ENCODE measurements at places on chromosomes 1 and 21.

DNA sequence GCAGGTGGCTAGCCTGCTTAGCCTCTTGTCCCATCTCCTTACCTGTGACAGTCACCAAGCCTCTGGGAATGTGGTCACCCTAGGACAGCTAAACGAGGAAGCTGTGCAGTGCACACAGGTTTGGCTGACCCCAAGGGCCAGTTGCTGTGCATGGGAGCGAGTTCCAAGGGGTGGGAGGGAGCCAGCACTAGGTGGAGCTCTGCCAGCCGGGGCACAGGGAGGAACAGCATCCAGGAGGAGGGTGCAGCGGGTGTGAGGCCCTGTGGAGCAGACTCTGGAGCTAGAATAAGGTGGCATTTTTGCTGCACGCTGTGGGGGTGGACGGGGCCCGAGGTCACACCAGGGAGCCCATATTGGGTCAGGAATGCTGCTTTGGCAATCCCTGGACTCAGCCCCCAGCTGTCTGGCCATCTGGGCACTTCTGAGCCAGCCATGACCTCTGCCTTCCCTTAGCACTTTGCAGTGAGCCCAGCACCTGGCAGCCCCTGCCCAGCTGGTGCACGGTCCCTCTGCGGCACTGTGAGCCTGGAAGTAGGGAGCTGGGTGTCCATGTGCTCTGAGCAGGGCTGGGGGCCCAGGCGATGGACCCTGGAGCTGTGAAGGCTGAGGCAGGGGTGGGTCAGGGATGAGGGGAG is 8.7 kb downstream of the PDXK start:
- no peak for DNase-seq

DNA sequence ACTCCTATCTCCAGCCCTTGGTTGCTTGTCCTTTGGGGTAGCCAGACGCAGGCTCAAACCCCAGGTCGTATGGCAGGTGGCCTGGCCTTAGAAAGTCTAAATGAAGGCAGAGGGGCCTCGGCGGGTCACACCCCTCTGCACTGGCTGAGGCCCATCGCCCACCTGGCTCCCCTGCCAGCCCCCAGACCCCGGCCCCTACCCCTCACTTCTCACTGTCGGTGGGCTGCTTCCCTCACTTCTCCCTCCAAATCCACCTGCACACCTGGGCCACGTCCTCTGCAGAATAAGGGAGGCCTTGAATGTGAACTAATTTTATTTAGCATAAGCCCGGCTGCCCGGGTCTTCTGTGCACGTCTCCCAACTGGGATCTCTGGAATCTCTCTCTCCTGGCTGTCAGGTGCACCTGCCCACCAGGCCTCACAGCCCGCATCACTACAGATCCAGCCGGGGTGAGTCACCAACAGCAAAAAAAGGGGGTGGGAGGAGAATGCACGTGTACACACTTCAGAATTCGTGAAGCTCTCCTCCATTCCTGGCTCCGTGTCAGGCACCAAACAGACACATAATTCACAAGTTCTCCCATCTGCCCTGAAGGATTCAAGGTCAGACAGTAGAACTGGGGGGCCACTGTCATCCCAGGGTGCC is 107.5 kb upstream of the SIM2 start:
- no peak for DNase-seq

GRCh38 chr1:28439320-28439719 is 66.5 kb upstream of the RCC1 start:
- no peak for DNase-seq

GRCh38 chr1:114468710-114469468 is 42.1 kb downstream of the TRIM33 start:
- no peak for DNase-seq

DNA sequence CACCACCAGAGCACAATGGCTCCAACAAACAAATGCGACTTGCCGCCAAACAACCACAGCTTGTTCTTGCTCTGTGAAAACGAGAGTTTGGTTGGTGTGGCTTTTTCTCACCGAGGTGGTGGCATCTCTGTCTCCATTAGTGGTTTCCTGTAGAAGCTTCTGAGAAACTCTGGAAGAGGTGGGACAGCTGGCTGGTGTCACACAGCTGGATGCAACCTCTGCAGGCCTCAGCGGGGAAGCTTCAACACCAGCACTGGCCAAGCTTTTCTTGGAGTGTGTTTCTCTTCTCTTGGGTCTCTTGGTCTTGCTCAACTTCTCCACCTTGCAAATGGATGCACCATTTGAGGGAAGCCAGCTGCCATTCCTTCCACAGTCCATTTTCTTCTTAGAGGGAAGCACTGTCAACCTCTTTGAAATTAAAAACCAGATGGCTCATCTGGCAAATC is 124.8 kb downstream of the KCNN3 start:
- no peak for DNase-seq

- peak; percentile 1 for DNase-seq
Measured at GRCh38 chr21:46119144-46119636, 21.3 kb downstream of the COL6A2 start.

DNA sequence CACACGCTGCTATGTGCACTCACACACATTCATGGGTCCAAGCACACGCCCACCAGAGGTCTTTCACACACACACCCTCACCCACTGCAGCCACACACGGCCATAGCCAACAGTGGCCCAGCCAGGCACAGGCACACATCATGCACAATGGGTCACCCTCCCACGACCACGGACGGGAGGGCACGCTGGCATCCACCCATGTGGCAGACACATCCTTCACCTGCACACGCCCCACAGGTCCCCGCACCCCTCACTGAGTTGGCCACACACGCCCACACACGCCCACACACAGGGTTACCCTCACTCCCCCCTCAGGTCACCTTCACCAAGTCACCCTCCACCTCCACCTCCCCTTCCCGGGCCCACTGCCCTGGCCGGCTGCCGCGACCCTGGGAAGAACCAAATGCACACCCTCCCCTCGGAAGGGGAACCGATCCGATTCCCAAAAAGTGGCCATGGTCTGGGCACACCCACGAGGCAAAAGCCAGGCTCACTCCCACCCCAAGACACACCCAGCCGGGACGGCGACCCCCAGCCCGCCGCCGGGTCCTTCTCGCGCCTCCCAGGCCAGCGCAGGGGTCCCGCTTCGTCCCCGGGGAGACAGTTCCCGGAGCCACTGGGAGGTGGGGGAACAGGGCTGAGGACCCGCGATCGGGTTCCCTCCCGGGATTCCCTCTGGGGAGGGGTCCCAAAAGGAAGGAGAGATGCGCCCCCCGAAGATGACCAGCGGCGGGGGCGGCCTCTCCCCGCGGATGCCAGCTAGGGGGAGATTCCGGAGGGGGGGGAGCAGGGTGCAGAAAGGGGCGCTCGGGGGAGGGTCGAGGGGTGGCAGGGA is 860 bp downstream of the SDC3 start:
- no peak for DNase-seq

DNA sequence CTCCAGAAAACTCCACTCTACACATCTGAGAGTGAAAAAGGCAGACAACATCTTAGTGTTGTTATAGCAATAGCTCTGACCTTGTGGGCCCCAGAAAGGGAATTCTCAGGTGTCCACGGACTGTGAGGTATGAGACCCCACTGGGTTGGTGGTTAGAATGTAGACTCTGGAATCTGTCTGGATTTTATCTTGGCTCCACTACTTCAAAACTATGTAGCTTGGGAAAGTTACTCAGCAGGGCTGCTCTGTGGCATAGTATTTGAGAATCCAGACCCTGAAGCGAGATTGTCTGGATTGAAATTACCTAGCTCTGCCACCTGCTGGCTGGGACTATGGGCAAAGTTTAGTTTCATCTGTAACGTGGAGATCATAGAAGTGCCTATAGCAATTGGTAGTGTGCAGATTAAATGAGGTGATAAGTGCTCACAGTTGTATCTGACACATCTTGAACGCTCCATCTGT is 25.8 kb downstream of the PRDM2 start:
- DNase-seq, result peak; percentile 39

DNA sequence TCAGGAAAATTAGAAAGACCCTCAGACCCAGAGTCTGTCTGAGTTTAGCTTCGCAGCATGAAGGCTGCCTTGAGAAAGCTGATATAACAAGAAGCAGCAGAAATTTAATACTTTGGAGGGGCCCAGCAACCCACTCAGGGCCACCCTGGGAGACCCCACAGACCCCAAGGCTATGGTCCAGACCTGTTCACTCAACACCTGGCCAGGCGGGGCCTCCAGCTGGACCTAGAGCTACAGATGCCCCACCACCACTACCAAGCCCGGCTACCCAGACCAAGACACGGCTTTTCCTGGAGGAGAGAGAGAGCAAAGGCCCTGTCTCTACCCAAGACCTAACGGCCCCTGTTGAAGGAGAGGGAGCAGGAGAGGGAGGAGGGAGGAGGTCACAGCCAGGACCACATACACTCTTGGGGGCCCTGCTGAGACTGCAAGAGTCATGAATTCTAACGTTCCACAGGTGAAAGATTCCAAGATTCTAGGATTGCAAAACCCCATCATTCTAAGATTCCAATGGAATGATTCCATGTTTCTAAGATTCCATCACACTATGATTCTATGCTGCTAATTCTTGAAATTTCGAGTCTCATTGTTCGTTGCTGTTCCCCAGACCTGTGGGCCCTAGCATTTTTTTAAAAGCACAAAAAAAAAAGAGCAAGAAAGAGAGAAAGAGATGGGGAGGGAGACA is 53.2 kb downstream of the LACTBL1 start:
- DNase-seq, result no peak

- no peak for DNase-seq
Measured at GRCh38 chr1:236997361-236997760, 6.9 kb downstream of the MT1HL1 start.

- no peak for DNase-seq
Measured at GRCh38 chr1:171084091-171084490, 6.6 kb upstream of the FMO3 start.

DNA sequence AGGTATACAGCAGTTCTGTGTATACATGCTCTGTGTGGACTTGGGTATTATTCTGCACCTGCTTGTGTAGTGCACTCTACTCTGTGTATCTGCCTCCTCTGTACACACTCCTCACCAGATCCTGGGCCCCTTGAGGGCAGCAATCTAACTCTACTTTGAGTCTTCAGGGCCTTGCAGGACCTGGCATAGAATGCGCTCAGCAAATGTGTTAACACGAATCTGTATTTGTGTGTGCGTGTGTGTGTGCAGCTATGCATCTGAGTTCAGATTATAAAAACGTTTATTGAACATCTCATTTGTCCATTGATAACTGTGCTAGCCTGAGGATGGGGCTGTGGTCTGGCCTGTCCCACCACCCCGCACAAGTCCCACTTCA is 3.9 kb upstream of the MEF2D start:
- DNase-seq, result no peak

- DNase-seq, result no peak
Measured at GRCh38 chr1:229328598-229329362, 14.1 kb downstream of the CCSAP start.

- no peak for DNase-seq
Measured at GRCh38 chr1:59136541-59137275, 160.2 kb upstream of the FGGY start.

DNA sequence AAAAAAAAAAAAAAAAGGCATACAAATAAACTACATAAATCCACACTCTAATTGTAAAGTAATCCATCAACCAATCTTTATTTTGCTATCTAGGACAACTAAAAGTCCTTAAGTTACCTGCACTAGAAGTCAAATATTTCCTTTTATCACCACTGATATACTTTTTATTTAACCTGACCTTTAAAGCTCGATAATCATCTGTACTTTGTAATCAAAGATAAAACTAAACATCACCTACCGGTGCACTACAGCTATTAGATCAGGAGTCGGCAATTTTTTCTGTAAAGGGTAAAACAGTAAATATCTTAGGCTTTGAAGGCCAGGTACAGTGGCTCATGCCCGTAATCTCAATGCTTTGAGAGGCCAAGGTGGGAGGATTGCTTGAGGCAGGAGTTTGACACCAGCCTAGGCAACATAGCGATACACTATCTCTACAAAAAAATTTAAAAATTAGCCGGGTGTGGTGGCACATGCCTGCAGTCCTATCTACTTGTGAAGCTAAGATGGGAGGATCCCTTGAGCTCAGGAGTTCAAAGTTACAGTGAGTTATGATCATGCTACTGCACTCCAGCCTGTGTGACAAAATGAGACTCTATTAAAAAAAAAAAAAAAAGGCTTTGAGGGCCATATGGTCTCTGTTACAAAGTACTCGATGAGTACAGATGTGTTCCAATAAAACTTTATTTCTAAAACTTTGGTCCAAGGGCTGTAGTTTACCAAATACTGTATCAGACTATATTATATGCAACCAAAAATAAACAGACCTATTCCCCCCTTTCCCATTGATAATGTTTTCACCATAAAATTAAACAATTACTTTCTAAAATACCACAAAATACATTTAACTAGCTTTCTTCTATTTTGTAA is 47.1 kb downstream of the TESK2 start:
- DNase-seq, result no peak

DNA sequence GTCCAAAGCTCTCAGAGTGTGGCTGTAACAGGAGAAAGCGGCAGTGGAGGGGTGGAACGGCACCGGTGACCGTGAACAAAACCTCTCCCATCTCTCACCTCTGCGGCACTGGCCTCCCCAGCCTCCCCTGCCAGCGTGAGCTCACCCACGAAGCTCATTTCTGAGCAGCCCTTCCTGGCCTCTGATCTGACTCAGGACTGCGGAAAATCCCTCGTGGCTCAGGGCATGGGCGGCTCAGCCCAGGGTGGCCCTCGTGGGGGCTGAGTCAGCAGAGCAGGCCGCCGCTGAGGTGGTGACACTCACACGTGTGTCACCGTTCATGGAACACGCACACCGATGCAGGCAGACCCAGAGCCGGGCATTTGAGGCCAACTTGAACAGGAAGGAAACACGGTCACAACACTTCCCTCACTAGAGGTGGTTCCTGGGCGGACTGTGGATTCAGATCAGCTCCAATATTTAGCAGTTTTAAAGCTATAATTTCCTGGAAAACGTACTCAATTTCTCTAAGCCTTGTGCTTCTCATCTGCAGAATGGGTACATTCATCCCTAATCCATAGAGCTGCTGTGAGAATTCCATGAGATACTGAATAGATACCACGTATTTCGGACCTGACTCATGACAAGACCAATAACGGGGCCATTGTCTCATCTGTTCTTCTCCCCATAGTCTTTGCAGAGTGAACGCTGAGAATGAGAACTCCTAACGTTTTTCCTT is 115.0 kb upstream of the TMPRSS2 start:
- DNase-seq, result no peak

DNA sequence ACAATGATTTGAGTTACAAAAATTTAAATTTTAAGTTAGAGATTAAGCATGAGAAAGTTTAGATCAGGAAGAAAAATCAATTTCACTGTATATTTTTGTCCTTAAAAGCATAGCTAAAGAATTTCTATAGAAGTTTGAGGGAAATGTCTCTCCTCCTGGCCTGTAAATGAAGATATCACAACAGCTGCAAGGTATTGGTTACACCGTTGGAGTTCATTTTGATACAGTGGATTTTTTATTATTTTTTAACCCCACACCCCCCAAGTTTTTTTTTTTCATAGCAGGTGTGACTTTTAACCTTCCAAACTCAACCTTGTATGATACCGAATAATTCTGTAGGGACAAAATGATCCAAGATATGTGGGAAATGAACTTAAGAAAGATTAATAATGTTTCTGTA is 156.3 kb downstream of the DISP1 start:
- DNase-seq, result no peak

- no peak for DNase-seq
Measured at GRCh38 chr1:74271503-74271902, 36.3 kb downstream of the TNNI3K start.

DNA sequence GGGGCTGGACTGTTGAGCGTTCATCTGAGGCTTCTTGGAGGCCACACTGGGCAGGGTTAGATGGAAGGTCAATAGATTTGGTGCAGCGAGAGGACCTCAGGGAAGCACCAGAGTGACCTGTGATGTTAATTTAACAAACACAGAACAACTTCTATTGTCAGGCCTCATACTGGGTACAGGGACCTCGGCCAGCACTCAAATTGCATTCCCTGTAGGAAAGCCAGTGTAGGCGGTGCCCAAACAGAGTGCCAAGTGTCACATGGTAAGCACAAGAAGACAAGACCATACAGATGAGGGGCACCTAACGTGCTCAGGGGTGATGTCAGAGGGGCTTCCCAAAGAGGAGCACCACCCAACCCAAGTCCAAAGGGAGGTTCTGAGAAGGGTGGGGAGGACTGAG is 1.3 kb downstream of the TMEM269 start:
- DNase-seq, result no peak
